ENCODE measurements at places on chromosomes 12 and 14.

DNA sequence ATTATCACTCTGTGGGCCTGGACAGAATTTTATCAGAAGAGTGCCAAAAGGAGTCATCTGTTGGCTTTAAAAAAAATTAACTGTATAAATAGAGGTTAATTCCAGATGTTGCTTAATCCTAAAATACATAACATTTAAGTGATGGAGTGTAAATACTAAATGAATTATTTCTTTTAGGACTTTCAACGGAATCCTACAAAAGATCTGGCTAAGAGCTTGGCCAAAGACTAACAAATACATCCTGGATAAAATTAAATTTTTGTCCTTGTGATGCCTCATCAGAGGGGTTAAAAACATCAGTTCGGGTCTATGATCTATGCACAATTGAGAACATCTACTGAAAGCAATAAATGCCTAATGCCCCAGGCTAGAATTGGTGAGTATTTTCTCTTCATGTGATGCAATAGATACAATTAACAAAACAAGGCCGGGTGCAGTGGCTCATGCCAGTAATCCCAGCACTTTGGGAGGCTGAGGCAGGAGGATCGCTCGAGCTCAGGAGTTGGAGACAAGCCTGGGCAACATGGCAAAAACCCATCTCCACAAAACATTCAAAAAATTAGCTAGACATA is 49.8 kb upstream of the RAP1B start:
- DNase-seq = no peak

- DNase-seq = no peak
These were observed 395.5 kb downstream of the LRFN5 start for GRCh38 chr14:42002141-42002540.

- no peak for DNase-seq
These were observed 140.3 kb downstream of the SLC38A6 start for GRCh38 chr14:61121355-61121787.

DNA sequence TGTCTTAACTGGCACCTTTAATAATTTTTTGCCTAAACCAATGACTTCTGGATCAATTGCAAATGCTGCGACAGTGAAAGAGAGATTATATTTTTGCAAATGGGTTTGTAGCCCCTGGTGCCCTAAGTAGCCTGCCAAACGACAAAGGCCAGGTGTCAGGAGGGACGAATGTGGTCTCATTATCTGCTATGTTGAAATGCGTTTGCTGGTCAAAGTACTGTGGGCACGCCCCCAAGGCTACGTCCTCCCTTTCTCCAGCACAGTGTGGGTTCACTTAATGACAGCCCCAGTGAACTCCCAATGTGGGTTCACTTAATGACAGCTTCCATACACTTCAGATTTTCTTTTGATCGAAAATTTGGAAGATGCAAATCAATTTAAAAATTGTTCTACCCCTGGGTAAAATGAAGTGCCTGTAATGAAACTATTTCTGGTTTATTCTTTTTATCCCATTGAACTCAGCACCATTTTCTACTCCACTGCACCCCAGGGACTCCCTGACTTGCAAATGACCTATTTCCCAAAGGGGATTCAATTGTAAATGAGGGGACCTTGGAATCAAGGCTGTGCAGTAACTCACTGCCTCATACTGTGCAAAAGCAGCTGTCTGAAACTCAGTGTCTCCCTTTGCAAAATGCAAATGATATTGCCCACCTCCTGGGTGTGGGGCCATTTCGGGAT is 1.4 kb downstream of the SERPINA11 start:
- DNase-seq = peak; percentile 29

DNA sequence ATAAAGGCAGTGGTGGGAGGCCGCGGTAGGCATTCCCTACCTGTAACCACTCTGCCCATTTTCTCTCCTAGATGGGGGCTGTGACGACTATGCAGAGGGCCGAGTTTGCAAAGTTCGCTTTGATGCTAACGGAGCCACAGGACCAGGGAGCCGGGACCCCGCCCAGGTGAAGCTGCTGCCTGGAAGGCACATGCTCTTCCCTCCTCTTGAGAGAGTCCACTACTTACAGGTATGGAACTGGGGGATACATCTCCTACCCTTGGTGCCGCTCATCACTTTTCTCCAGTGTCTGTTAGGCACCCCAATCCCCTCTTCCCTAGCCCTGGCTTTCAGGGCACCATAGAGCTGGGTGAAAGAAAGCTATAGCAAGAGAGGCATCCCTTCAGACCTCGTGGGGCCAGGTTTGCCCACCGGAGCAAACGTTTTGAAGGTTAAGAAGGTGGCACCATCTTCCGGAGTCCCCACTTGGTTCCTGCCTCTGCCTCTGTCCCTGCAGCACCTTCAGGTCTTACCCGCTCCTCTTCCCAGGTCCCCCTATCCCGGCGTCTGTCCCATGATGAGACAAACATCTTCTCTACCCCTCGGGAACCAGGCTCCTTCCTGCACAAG is 2.0 kb upstream of the P3H3 start:
- no peak for DNase-seq

GRCh38 chr14:80298491-80299017 is 87.2 kb upstream of the DIO2 start:
- DNase-seq = no peak

GRCh38 chr12:51893786-51894185 is 5.9 kb downstream of the ANKRD33 start:
- no peak for DNase-seq

DNA sequence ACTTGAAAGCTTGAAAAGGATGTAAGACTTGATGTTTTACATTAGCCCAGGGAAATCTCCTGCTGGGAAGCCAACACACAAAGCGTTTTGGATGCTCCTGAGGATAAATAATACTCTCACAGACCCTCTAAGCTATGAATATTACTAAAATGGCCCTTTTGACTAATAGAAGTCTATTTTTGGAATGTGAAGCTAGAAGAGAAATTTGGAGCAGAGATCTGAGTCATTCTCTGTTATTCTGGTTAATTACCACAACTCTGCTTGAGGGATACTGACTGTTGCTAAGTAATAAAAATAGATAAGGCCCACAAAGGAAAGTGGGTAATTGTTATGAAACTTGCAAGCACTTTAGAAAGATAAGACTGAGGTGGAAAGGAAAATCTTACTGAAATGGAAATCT is 346.2 kb upstream of the STXBP6 start:
- no peak for DNase-seq

- DNase-seq = no peak
These were observed 34.1 kb downstream of the TMCC3 start for GRCh38 chr12:94616203-94616729.

GRCh38 chr14:94532447-94532846 is 23.2 kb upstream of the SERPINA12 start:
- no peak for DNase-seq

DNA sequence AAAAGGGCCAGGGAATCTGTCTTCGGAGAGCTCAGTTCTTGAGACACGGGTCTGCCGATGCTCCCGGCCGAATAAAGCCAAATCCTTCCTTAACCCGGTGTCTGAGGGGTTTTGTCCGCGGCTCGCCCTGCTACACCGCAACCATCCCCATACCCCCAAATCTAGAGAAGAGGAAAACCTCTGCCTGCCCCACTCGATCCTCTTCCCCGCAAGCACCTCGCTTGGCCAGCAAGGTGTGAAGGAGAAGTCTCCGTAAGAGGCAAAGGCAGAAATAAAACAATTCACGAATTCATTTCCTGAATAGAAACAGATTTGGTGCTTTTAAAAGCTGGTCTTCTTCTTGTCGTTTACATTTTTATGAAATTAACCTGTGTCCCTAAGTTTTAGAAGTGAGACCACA is 67.3 kb upstream of the GALNT9 start:
- DNase-seq = no peak

- no peak for DNase-seq
These were observed 105.0 kb downstream of the CMKLR1 start for GRCh38 chr12:108234158-108234557.

GRCh38 chr14:71686677-71687076 is 245.6 kb upstream of the RGS6 start:
- DNase-seq = no peak

DNA sequence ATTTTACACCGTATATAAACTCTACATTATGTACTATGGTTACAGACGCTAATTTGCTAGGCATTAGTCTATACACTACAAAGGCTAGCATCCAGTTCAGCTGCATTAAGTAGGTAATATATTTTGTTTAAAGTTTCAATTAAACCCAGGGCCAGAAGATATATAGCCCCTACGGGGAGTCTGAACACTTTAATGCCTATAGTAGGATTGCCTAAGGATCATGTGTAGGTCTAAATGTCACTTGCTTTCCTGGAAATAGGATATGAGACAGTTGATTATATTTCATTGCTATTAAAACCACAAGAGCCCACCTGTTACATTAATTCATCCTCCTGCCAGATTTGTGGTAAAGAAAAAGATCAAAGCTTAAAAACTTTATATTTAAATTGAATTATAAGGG is 286.9 kb downstream of the TMTC2 start:
- DNase-seq = no peak

GRCh38 chr12:94714378-94715114 is 64.2 kb upstream of the TMCC3 start:
- peak; percentile 47 for DNase-seq

DNA sequence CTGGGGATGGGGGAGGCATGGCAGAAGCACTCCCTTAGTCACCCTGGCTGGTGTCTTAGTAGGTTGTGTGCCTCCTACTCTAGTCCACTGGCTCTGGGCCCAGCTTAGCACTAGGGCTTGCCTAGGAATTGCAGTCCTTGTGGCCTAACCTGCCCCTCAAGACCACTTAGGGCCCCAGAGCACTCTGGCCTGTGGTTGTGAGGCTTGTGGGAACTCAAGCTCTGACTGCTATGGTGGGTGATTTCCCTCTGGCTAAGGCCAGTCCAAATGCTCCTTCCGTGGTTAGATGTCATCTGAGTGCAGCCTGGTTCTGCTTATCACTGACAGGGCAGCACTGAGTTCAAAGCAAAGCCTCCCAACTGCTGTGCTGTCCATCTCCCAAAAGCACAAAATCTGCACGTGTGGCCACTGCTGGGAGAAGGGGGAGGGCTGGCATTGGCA is 20.2 kb downstream of the FGD4 start:
- no peak for DNase-seq

DNA sequence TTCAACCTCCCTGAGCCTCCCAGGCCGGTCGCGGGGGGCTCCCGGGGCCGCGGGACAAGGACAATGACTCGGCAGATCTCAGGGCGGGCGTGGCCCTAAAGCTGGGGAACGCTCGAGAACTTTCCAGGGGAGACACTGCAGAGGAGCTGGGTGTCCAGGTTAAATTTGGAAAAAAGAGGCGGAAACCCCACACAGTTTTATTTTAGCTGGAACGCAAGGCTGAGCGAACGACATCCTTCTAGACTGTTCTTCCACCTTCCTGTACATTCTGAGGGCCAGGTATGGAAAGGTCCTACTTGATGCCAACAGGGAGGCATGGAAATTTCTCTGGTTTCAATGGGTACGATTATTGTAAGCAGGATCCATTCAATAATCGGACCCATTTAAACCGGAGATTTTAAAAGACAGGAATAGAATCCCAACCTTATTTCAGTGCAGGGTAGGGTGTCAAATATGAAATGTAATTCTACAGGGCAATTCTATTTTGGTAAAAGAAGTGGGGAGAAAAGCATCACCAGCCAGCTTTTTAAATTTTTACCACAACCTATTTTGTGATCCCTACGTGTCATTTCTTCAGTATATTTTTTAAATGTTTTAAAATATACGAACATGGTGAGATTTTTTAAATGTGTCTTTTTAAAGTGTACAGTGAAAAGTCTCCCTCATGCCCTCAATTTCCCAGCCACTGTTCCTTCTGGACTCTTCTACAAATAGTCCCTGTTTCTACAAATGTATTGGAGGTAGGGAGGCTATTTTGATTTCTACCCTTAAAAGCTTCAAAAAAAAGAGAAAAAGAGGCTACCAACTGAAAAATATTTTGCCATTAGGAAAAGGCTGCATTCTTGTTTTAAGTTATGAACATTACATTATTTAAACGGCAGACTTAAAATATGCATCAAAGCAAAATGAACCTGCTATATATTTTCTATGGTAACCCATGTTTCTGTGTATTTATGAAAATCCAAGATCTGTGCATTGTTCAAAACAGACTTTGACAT is 1.1 kb upstream of the UBC start:
- no peak for DNase-seq

DNA sequence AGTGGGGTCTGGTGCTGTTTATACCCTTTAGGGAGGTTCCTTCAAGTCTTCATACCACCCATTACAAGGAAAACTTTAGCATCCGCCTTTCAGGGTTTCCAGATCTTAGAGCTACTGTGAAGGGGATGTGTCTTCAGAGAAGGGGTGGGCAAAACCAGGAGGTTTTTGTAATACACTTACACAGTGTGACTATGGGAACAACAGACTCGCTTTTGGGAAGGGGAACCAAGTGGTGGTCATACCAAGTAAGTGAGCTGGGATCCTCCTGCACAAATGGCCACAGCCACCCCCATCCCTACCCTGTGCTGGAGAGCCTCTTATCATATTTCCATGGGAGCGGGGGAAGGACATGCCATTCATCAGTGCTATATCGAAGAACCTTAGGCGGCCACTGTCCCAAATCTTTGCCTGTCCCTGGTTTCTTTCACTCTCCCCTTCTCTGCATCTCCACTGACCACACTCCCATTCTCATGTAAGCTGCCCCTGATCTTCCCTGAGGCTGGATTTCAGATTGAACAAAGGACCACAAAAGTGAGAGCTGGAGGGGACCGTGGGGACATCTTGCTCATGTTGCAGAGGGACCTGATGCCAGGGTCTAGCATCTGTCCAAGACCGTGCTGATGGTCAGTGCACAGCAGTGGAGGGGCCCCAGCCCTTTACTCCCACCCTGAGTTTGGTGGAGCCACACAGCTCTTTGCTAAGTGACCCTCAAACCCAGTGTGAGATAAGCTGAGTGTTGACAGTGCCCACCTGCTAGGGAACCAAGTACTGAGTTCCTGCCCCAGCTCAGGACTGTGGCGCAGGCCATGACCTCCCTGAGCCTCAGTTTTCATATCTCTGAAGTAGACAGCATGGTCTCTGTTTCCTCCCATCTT is 51.4 kb downstream of the DAD1 start:
- no peak for DNase-seq

GRCh38 chr12:115378291-115378690 is 694.3 kb upstream of the TBX3 start:
- DNase-seq = no peak

- no peak for DNase-seq
These were observed 60.2 kb downstream of the MDM2 start for GRCh38 chr12:68868043-68868790.
